Stimulated activated CD8-positive, alpha-beta memory T cell treated with anti-CD3 and anti-CD28 coated beads, Interleukin-2, amount 100 ng/mL, for 48 hours (primary cell): ENCODE measurements at places on chromosomes 2 and 18.
A peak's percentile ranks its signal among the peaks of the same experiment; 100 is the strongest.

- no peak for DNase-seq
Observed at GRCh38 chr18:22977847-22978701, 44.9 kb downstream of the RBBP8 start.

- DNase-seq: no peak
Observed at GRCh38 chr2:160522951-160523710, 29.5 kb upstream of the RBMS1 start.

- DNase-seq: no peak
Observed at GRCh38 chr2:233074106-233074505, 14.0 kb downstream of the INPP5D start.

GRCh38 chr18:23401400-23402347 lies 51.4 kb upstream of the RIOK3 start:
- DNase-seq: no peak

- no peak for DNase-seq
Observed at GRCh38 chr2:100137866-100138570, 4.4 kb downstream of the AFF3 start.

GRCh38 chr2:193336781-193337180 lies 1142.0 kb upstream of the TMEFF2 start:
- no peak for DNase-seq

DNA sequence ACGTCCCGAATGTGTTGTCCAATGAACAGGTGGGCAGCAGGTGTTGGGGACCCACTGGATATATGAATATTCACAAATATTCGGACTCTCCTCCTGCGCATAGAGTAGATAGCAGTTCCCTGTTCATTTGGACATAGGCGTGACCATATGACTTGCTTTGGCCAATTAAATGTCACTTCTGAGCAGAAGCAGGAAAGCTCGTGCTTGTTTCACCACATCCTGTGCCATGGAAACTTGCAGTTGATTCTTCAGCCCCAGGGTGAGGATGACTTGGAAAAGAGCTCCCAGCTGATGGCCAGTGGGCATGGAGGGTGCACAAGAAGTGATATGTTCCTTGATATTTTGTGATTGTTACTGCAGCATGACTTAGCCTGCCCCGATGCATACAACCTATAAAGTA lies 52.6 kb downstream of the PTPRM start:
- DNase-seq: no peak

GRCh38 chr2:151230627-151231140 lies 31.0 kb downstream of the RBM43 start:
- DNase-seq: no peak

GRCh38 chr2:142866426-142866825 lies 11.0 kb upstream of the KYNU start:
- DNase-seq: no peak

DNA sequence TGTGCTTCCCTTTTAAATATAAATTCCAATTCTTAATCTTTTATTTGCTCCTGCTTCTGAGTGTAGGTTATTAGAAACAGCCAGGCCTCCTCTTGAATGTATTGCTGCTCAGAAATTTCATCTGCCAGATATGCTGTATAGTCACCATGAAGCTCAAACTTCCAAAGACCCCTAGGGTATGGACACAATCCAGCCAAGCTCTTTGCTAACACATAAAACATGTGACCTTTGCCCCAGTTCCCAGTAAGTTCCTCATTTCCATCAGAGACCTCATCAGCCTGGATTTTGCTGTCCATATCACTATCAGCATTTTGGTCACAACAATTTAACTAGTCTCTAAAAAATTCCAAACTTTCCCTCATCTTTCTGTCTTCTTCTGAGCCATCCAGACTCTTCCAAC lies 75.2 kb downstream of the MAP2 start:
- DNase-seq: no peak

GRCh38 chr18:29034113-29034856 lies 857.4 kb upstream of the CDH2 start:
- no peak for DNase-seq

DNA sequence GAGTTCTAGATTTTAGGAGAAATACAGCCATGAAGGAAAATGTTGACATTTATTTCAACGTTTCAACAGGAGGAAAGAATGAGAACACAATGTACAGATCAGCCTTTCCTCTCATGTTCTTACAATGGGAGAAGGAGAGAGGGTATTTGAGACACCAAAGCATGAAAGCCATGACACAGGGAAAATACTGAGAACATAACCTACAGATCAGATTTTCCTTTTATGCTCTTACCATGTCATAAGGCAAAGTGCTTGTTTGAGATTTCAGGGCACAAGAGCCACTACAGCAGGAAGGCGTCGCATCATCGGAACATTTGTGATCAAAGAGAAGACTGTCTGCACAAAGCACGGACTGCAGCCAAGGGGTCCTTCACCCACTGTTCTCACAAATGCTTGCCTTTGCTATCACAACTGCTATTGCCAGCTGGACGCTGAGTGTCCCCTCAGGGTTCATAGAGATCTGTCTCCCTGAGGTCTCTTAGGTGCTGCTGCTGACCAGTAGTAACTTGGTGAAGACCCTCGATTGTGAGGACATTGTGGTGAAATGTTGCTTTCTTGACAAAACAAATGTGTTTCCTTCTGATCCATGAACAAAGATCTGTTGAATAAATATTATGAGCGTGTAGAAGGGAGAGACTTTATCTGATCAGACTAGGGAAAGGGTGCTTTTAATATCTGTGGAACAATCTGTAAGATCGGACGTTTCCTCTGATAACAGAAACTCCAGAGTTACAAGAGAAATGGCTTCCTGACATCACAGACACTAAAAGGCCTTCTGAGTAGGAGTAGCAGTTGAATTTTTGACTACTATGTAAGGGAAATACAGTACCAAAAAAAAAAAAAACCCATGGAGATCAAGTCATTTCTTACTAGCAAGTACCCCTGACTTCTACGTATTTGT lies 6.4 kb upstream of the IL1RL1 start:
- no peak for DNase-seq

- DNase-seq: no peak
Observed at GRCh38 chr2:188196343-188197008, 95.2 kb upstream of the GULP1 start.

- no peak for DNase-seq
Observed at GRCh38 chr2:211673133-211673905, 865.3 kb downstream of the ERBB4 start.

DNA sequence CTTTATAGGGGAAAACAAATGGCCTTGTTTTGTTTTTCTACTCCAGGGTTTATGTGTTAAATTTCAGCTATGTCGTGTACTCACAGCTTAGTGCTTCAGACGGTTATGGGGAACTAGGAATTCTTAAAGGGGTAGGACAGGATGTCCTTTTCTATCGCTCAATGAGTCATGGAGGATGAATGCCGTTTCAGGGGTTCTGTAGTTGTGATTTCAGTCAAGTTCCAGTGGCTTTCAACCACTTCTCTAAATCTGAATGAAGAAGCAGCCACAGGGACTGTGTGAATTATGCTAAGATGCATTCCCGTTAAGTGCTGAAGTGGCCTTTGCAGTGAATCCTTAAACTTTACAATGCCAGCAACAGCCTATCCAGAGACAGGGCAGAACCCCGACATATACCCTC lies 1231.7 kb upstream of the ZEB2 start:
- no peak for DNase-seq

DNA sequence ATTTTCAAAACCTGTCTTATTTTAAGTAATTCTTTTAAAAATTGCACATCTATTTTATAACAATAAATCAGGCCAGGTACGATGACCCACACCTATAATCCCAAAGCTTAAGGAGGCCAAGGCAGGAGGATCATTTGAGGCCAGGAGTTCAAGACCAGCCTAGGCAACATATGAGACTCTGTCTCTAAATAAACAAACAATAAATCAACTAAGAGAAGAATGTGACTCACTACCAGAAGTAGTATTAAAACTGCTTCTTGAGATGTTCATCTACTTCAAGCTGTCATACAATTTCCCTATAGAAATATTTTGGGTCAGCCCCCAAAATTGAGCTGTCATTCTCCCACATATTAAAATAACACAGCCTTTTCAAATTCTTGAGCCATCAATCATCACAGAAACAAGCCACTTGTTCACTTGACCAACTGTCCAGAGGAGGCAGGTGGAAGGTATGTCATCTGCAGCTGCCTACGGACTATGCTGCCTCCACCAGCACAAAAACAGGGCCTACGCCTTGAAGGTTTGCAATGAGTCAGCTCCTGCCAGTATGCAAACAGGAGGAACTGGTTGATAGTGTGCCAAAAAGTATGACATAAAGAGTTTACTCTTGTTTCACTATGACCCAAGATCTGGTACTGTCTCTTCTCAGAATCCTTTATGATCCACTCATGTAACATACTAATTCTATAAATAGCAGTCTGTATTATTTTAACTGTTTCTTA lies 33.6 kb downstream of the KIDINS220 start:
- DNase-seq: peak; percentile 12

- DNase-seq: no peak
Observed at GRCh38 chr2:3429066-3429610, 49.6 kb downstream of the TRAPPC12 start.

GRCh38 chr2:194464964-194465638 lies 1191.9 kb upstream of the SLC39A10 start:
- DNase-seq: no peak

GRCh38 chr2:234245945-234246344 lies 195.4 kb downstream of the SPP2 start:
- DNase-seq: no peak

GRCh38 chr2:215540658-215541057 lies 104.8 kb upstream of the FN1 start:
- DNase-seq: no peak

- DNase-seq: no peak
Observed at GRCh38 chr2:60260639-60261296, 292.7 kb downstream of the BCL11A start.

GRCh38 chr2:169743549-169743948 lies 9.9 kb downstream of the KLHL23 start:
- DNase-seq: no peak

DNA sequence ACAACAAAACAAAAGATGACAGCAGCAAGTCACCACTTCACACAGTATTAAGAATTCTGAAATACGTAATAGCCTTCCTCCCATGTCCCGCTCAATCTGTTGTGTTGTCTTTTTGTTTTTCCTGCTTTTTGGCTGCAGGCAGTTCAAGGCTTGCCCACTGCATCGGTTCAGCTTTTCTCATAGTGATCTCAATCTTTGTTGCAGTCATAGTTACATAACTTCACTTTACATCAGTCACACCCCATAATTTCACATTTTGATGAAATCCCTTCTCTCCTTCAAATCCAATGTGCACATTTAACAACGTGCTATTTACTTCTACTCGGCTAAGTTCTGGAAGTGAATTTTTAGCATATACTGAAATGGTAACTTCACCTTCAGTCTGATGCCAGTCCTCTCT lies 33.8 kb upstream of the HAAO start:
- DNase-seq: no peak

DNA sequence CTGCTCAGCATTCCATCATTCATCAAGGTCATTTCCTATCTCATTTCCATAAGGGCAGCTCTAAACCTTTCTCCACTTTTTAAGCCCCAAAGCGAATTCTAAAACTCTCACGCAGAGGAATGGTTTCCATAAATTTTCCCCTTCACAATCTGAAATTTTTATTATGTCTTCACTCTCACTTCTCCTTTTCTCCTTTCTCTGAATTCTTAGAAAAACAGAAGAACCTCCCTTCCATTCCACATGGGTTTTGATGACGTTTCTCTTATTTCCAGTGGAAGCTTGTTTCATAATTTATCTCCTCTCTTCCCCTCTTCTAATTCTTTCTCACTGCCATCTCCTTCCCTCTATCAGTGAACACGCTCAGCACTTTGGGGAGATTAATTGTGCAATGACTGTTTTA lies 97.3 kb downstream of the SPATS2L start:
- no peak for DNase-seq

DNA sequence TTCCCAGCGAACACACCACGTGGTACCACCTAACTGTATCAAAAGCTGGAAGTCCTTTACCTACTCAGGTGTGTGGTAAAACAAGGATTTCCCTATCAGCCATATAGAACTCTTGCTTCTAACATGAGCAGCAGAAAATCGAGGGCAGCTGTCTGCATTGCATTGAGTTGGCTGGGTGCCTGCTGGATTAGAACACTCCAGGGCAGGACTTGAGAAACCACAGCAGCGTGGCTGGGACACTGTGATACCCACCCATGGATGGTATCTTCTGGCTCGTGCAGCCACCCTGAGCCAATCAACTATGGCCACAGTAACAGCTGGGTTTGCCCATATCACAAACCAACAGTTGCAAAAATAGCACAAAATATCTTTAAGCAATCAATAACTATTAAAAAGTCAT lies 188.3 kb downstream of the FBXO15 start:
- DNase-seq: no peak

DNA sequence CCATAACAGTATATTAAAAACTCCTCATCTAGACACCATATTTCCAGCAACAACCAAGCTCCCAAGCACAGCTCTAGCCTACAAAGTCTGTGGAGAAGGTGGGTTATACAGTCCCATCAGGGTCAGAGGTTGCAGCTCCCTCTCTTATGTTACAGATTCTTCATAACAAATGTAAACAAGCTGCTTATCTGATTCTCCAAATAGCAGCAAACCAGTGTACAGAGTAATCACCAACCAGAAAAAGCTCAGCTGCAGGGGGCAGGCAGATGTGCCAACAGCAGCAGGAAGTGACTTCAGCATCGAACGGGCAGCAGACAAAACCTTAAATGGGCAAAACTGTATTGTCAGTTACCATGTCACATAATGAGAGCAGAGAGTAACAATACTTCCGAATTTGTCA lies 52.9 kb upstream of the NABP1 start:
- no peak for DNase-seq

- DNase-seq: no peak
Observed at GRCh38 chr2:133138693-133139092, 429.6 kb downstream of the NCKAP5 start.

GRCh38 chr18:58025733-58026132 lies 18.3 kb upstream of the NEDD4L start:
- DNase-seq: no peak

- DNase-seq: peak; percentile 42
Observed at GRCh38 chr18:44838971-44839666, 158.4 kb downstream of the SETBP1 start.

DNA sequence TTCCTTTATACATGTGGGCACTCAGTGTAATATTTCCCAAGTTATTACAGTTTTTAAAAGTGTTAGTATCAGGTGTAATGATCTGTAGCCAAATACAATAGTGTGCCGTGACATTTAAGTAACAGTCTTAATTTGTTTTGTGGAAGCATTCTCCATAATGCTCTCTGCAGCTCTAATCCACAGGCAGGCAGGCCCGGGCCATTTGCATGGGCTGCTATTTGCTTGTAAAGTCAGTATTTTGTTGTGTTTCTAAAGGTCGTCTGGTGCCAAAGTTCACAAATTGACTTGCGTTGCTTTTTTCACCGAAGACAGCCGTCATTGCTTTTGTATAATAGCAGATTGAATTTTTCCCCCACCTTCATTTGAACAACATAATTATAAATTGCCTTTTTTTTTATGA lies 153.0 kb downstream of the GBX2 start:
- no peak for DNase-seq

- no peak for DNase-seq
Observed at GRCh38 chr2:20217041-20217970, 7.6 kb downstream of the SDC1 start.
